ENCODE measurements at places on chromosomes 1 and 21.

GRCh38 chr1:168380945-168381344 is 100.3 kb downstream of the TBX19 start:
- DNase-seq, result no peak

- DNase-seq, result no peak
Observed at GRCh38 chr1:44012941-44013609, 18.2 kb downstream of the SLC6A9 start.

DNA sequence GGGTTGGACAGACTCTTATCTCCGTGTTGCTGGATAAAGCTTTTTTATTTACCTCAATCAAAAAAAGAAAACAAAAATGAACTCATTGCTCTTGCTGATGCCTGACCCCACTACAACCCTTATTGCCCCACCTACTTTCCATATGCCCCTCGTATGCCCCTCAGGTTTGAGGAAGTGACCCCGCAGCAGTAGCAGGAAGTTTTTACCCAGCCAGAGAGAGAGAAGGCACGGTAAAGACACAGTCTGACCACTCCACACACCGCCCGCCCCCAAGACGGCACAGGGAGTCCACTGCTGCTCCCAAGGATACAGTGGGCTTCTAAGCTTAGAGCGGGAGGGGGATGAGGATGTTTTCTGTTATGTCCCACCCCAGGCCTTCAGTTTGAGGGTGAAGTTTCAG is 9.8 kb downstream of the PLEKHO1 start:
- DNase-seq, result no peak

GRCh38 chr1:153922076-153922971 is 448 bp downstream of the GATAD2B start:
- DNase-seq, result peak; percentile 51

- no peak for DNase-seq
Observed at GRCh38 chr1:1768249-1768992, 9.8 kb downstream of the NADK start.

- DNase-seq, result peak; percentile 81
Observed at GRCh38 chr1:72284348-72285073, 2.2 kb upstream of the NEGR1 start.

- DNase-seq, result no peak
Observed at GRCh38 chr1:209319057-209319432, 264.5 kb upstream of the CAMK1G start.

DNA sequence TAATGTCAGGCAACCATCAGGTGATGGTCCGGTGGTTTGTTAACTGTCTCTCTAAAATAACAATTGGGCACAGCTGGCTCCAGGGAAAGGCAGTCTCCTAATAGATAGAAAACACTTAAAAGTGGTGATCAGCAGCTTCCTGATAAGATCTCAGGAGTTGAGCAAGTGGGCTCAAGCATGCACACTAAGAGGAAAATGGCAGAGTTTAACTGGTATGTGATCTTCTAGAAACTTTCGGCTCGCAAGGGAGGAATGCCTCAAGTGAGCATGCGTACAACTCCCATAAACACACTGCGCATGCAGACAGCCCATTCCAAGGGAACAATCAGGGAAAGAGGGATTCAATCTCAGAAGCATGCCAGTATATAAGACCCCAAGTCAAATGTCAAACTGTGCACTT is 52.2 kb upstream of the VTCN1 start:
- no peak for DNase-seq

DNA sequence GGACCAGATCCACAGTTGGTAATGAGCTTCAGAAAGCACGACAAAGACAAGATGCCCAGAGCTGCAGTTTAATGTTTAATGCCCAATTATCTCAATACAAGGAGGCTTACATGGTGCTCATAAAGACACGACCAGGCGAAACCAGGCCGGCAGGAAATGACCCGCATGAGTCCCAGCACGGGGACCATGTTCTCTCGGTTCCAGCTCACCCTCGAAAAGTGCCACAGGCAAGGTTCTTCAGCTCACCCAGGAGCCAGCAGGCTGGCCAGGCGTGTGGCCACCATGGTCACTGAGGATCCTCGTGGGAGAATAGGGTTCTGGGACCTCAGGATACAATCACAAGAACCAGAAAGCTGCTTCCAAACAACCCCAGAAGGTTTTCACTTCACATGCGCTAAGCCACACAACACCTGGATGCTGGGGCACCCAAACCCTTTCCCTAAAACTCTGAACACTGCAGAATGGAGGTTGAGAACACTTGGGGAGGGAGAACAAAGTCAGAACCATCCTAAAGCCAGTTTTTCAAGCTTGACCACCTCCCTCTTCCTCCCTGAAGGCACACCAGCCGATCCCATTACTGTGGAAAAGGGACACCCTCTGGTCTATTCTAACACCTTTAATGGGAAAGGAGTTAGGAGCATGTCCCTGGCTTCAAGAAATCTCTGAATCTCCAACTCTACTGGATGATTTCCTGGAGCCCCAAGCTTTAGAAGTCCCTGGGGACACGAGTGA is 22.6 kb upstream of the ASAP3 start:
- no peak for DNase-seq

DNA sequence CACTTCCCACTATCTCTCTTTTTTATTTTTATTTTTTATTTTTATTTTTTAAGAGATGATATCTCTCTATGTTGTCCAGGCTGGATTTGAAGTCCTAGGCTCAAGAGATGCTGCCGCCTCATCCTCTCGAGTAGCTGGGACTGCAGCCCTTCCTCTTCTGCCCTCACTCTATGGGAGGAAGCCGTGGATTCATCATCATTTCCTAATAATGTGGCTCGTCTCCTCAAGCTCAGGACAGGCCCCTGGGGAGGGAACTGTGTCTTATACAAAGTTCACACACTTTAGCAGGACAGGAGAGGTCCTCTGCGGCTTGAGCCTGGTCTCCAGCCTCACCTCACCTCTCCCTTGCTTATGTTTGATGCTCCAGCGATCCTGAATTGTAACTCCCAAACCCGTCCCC is 16.5 kb upstream of the IFFO2 start:
- DNase-seq, result no peak

GRCh38 chr1:221912230-221912629 is 170.3 kb upstream of the DUSP10 start:
- no peak for DNase-seq

- DNase-seq, result no peak
Observed at GRCh38 chr1:72431810-72432209, 149.5 kb upstream of the NEGR1 start.

DNA sequence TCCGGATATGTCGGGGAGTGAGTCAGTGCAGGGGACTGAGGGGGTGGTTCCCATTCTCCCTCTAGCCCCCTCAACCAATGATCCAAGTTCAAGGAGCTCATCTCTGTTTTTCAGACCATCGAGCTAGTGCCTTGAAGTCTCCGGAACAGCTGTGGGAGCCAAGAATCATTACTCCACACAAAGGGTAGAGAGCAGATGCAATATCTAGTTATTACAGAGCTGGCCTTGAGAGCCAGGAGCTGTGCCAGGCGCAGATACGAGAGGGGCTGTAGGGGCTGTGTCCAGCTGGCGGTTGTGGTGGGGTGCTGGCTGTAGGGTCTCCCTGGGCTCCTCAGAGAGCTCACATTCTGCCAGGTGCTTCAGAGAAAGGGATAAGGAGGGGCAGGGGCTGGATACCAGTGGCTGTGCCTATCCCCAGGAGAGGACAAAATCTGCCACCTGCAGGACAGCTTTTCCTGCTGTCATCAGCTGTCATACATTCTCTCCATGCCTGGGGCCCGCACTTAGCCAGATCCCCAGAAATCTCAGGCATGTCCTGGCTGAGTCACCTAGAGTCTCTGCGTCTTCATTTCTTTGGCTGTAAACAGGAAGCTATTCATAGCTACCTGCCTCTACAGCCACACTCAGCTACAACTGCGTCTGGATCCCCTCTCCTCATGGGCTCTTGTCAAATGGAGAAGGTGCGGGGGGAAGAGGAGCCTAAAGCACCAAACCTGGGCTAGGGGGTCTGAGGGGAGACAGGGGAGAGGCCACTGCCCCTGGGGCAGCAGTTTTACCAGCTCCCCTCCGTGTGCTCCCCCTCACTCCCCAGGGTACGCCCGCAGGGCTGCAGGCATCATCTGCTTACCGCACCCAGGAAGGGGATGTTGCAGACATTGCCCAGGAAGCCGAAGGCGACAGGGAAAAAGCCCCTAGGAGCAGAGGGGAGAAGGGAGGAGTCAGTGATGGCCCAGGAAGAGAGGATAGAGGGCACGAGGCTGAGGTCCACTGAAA is 2.4 kb upstream of the KISS1 start:
- peak; percentile 23 for DNase-seq

- DNase-seq, result no peak
Observed at GRCh38 chr1:103058391-103058790, 49.9 kb downstream of the COL11A1 start.

- DNase-seq, result no peak
Observed at GRCh38 chr1:84726593-84727499, 36.6 kb upstream of the SSX2IP start.

DNA sequence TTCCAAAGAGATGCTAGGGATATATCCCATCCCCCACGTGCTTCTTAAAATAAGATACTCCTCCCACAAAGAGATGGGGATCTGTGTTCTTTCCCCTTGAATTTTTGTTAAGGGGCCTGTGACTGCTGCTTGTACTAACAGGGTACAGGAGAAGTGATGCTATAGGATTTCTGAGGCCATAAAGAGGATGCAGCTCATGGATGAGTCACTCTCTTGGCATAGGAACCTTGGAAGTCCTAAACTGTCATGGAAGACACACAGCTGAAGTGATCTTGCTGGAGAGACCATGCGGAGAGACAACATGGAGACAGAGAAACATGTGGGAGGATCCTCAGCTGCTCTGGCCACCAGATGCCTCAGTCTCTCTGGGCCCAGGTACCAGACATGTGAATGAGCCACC is 157.2 kb downstream of the S1PR1 start:
- DNase-seq, result no peak

DNA sequence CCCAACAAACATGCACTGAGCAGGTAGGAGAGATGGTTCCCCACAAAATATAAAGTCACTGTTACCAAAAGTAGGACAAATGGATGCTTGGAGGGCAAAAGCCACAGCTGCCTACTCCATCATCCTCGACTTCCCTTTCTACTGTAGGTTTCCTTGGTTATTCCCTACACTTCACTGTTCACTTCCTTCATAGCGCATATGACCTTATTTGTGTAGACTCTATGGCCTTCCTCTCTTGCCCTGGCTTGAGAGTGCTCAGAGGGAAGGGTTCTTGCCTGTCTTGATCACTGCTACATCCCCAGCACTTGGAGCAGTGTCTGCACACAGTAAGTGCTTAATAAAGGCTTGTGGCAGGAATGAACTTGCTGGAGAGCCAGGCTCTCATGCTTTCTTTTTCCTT is 14.6 kb upstream of the TRNP1 start:
- no peak for DNase-seq

- DNase-seq, result no peak
Observed at GRCh38 chr21:44739316-44739715, 27.9 kb upstream of the TSPEAR start.

GRCh38 chr1:162168261-162168660 is 98.8 kb downstream of the NOS1AP start:
- DNase-seq, result peak; percentile 39

GRCh38 chr1:183002267-183002666 is 21.0 kb upstream of the LAMC1 start:
- DNase-seq, result no peak

GRCh38 chr1:200970771-200971427 is 52.6 kb downstream of the KIF21B start:
- DNase-seq, result no peak

GRCh38 chr1:208866386-208866955 is 622.3 kb upstream of the PLXNA2 start:
- no peak for DNase-seq

DNA sequence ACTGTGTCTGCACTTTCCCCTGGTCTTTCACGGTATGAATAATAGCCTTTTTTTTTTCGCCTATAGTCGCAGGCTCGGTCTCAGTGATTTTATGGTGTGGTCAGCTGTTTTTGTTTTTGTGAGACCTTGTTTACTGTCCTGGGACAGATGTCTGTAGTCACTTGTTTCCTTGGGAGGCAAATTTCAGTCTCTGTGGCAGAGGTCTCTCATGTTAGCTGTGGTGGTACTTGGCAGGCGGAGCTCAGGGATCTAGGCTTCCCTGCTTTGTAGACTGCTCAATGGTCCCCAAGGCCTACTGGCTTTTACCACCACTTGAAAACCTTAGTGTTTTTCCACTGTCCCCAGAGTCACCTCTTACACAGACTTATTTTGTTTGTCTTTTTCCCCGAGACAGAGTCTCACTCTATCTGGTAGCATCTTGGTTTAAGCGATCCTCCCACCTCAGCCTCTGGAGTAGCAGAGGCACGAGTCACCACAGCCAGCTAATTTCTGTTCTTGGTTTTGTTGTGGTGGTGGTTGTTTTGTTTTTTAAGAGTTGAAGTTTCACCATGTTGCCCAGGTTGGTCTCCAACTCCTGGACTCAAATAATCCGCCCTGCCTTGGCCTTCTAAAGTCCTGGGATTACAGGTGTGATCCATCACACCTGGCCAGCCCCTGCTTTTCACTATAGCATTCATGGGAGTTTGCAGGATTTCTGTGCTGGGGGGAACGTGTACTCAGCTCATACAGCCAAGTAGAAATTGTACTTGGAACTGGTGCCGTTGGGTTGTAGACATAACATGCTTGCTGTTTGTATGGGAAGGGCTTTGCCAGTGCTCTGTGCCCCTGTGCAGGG is 10.3 kb downstream of the RNU1-2 start:
- DNase-seq, result no peak

DNA sequence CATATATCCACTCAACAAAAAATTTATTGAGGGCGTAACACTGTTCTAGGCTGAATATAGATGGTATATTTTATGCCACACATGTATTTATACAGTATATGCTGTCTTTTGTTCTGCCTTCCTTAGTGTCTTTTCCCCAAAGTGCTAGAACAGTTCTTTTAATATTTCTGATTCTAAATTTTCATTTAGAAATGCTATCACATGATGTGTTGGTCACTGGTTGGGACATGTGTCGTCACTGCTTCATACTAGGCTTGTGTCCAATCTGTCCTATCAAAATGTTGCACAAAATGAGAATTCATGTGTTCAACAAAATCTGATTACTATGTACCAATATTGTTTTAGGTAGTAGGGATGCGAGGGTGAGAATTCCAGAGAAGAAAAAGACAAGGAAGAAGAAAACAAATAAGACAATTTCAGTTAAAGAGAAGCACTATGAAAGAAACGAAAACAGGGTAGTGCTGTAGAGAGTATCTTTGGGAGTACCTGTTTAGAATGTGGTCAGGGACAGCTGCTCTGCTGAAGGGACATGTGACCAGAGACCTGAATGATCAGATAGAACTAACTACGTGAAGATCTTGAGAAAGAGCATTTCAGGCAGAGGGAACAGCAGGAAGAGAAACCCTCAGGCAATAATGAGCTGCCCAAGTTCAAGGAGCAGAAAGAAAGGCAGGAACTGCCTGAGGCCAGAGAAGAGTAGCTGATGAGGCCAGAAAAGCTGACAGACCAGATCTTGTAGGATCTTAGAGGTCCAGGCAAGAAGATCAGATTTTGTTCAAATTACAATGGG is 1.3 kb downstream of the KMO start:
- no peak for DNase-seq
